NCI-H526 treated with DMSO at 0.1 percent for 48 hours (cell line): ENCODE measurements at places on chromosomes 6 and 20.

DNA sequence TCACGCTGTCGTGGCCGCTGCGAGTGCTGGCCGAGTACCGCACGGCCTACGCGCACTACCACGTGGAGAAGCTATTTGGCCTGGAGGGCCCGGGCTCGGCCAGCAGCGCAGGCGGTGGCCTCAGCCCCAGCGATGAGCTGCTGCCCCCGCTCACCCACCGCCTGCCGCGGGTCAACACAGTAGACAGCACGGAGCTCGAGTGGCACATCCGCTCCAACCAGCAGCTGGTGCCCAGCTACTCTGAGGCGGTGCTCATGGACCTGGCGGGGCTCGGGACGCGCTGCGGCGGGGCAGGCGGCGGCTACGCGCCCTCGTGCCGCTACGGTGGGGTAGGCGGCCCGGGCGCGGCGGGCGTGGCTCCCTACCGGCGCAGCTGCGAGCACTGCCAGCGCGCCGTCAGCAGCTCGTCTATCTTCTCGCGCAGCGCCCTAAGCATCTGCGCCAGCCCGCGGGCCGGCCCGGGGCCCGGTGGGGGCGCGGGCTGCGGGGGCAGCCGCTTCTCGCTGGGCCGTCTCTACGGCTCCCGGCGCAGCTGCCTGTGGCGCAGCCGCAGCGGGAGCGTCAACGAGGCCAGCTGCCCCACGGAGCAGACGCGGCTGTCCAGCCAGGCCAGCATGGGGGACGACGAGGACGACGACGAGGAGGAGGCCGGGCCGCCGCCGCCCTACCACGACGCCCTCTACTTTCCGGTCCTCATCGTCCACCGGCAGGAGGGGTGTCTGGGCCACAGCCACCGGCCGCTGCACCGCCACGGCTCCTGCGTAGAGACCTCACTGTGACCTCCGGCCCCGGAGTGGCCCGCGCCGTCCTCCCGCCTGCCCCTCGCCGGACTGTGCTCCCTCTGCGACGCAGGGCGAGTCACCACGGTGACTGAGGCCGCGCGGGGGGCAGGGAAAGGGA, 5.7 kb downstream of the TMEM151B start:
- DNase-seq = no peak

DNA sequence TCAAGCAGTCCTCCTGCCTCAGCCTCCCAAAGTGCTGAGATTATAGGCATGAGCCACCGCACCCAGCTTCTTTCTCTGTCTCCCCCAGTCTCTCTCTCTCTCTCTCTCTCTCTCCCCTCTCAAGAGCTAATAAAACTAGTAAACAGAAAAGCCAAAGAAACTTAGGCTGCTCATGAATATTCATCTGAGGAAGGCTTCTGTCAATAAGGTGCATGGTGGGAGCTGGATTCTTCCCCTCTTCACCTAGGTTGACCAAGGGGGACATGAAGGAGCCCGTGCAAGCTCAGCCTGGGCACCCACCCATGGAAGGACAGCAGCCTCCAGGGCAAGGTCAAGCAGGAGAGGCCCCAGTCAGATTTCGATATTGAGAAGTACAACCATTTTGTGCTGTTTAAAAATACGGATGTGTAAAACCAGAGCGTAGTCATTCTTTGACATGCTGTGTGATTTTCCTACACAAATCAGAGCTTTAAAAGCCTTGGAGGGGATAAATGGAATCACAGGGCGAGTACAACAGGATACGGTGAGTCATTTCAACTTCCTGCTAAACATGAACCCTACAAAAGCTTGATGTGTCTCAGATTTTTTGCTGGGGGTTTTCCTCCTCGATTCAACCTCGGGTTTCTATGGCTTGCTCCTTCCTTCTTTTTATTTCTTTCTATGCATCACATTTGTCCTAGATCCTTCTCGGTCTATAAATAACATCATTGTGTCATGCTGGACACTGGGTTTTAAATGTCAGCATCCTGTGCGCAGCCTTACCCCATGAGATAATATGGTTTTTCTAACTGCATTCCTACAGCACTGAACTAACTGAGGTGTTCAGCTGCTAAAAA, 368.9 kb upstream of the JARID2 start:
- DNase-seq = no peak

DNA sequence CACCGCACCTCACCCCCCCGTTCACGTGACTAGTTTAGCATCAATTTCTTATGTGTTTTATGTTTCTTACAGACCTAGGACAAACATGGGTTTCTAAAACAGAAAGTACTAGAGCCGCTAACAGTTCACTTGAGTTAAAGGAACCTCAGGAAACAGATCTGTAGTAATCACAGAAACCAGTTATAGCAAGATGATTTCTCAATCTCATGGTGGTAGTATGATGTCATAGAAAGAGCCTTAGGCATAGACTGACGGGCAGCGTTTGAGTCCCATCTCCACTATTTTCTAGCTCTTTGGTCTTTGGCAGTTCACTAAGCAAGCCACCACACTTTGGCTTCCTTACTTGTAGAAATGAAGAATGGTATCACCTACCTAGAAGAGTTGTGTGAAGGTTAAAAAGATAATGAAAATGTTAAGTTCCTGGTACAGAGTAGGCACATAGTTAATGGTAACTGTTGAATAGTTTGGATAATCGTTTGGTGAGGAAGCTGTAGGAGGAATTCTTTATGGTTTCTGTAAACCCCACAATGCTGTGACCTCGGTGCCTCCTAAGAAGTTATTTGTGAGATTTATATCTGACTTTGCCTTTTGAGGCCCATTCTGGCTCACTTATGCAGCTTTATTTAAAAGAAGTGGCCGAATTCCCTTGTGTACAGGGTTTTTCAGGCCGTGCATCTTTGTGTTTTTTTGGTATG, 21.3 kb downstream of the CTNNBL1 start:
- DNase-seq = no peak

DNA sequence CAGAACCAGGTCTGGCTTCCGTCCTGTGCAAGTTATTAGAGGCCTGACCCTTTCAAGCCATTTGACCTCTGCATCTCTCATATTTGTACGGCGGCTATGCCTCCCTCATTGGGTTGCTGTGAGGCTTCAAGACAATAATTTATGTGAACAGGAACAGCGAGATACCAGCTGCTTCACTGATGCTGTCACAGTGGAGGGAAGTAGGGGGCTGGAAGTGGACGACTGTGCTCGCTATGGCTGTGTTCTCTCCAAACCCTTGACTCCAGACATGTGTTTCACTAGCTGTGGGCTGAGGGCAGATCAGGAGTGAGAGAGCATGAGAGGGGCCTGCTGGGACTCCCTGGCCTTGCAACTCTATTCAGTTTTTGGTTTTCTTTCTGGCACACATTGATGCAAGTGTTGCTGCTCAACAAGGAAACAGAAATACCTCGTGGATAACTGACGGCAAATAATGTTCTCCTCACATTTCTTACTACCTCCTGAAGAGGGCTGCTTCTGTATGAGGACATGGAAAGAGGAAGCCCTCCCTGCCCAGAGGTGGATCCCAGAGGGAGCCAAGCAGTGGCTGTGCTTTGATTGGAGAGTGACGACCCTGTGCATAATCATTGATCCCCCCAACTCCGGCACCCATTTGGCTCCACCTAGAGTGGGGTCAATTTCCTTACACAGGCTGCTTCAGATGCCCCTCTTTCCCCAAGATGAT, 34.7 kb upstream of the SCP2D1 start:
- no peak for DNase-seq

DNA sequence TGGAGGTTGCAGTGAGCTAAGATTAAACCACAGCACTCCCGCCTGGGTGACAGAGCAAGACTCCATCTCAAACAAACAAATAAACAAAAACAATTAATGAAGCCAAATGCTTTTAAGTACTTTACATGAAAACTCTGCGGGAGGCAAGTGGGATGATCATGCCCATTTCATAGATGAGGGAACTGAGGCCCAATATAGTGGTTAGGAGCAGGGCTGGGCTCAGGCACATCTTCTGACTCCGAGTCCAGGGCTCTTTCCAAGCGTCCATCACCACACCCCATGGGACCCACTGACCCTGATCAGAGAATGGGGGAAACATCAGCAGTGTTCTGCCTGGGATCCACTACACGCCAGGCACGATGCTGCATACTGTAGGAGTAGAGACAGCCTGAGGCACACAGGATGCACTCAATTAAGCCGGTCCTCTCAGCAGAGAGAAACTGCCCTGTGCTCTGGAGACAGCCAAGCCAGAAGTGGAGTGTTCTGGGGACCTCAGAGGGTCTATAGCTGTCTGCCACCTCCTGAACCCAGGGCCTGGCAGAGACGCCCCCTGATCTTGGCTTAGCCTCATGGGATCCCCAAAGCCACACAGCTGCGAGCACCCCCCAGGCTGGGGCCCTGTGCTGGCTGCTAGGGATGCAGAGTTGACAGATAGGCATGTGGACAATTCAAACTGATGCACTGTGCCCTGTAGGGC, 13.5 kb downstream of the TTBK1 start:
- DNase-seq = no peak

DNA sequence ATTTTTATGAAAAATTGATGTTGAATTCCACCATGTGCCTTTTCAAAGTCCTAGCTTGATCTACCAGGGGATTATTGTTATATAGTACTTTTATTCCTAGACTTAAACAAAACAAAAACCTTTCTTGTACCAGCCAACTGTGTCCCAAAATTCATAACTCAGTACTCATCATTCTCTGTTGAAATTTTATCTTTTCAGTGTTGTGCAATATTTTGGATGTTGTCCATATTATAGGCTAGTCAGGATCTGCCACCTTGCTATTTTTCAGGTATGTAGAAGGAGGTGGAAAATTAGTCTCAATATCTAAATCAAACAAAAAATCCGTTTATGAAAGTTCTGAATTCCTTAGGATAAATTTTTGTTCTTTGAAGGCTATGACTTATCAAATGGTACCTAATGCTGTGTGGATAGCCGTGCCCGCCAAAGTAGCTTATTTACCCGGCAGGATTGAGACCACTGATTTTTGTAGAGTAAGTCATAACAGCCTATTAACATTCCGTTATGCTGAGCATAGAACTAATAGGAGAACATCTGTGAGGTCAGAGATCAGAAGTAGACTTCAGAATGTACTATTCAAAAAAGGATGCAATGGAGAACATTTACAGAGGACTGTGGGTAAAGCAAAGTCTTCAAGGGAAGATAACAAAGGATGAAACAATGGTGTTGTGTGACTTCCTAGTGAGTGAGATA, 304.7 kb downstream of the SOX4 start:
- DNase-seq = no peak

DNA sequence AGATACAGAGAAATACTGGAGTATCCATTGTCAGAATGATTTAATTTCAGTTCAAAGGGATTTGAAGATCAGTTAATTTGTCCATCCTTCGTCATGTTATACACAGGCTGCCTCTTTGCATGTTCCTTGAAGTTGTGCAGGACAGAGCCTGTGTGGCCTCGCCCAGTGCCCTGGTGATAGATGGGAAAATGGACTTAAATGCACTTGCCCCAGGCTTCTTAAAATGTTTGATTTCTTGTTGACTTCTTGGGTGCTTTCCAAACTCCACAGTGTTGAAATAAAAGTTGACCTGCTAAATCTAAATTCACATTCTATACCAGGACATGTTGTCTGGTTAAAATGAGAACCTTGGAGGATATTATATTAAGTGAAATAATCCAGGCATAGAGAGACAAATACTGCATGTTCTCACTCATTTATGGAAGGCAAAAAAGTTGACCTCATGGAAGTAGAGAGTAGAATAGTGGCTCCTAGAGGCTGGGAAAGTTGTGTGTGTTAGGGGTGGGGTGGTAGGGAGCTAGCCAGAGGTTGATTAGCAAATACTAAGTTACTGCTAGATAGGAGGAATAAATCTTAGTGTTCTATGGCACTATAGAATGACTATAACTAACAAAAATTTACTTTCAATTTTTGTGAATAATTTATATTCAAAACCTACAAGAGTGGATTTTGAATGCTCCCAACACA, 25.3 kb downstream of the MARCKS start:
- no peak for DNase-seq

DNA sequence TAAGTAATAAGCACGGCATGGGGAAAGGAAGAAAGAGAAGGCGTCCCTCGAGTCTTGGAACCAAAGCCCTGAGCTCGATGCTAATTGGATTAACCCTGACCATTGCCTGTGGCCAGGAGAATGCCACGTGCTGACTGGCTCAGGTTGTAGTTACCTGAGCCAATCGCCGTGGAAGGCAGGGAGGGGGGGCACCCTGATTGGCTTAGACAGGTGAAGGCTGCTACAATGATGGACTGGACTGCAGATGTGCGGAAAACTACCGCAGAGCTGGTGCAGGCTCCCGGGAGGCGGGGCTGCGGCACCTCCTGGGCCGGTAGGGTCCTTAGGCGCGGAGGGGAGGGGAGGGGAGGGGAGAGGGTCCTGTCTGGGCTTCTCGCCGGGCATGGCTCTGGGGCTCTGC, 121.3 kb downstream of the TFAP2C start:
- no peak for DNase-seq

GRCh38 chr6:132101535-132101934, 150.4 kb upstream of the CCN2 start:
- DNase-seq = no peak

- DNase-seq = no peak
Measured at GRCh38 chr6:11123978-11124377, 12.5 kb upstream of the ERVFRD-1 start.

DNA sequence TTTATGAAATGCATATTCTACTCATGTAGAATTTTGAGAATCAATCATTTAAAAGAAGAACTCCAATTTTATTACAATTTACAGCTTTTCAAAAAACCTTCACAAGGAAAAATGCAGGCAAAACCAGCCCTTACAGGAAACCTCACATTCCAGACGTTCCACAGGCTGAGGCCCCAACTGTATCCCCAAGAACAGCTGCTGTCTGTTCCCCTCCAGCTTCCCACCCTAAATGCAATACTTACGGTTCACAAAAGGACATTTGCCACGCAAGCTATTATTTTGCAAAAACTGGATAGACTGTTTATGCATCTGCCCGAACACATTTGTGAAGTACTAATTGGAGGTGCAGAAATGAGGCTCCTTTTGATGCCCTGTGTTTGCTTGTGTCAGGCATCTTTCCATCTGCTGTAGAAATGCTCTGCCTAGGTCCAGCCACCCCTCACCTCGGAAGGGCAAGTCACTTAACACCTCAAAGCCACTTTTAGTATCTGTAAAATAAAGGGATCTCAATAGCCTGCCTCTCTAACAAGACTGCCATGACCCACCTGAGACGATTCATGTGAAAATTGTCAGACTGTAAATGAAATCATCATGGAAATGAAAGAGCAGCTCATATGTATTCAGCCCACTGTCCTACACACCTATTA, 26.5 kb downstream of the PDE10A start:
- no peak for DNase-seq

DNA sequence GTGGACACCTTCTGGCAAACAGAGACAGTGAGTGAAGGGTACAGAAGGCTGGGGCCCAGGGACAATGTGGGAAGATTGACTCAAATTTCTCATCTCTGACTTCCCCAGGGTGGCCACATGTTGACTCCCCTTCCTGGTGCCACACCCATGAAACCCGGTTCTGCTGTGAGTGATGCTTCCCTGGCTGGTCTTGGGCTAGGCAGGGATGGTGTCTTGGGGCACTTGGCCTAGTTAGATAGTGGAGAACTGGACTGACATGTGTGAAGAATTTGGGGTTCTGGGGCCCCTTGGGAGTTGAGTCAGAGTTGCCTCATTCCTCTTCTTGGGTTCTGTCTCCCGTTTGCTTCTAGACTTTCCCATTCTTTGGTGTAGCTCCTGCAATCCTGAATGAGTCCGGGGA, 34.2 kb downstream of the GSS start:
- no peak for DNase-seq

GRCh38 chr6:44291841-44292240, 21.3 kb downstream of the AARS2 start:
- no peak for DNase-seq

GRCh38 chr6:148864941-148865340, 118.1 kb downstream of the UST start:
- no peak for DNase-seq
